ENCODE measurements at places on chromosomes 2 and 18. TPM values are rescaled to one million over a fixed set of nuclear protein-coding genes. Genes with fewer than 3 reads are reported as not detected.

- no peak overlapping the region for H3K27ac ChIP-seq
- no peaks in the 10 kb centered on the region for H3K36me3 ChIP-seq
- DNase-seq = no peak
- no peaks in the 10 kb centered on the region for H3K27me3 ChIP-seq
Measured at GRCh38 chr2:118805064-118805690, 42.3 kb downstream of the EN1 start.

- H3K27me3 ChIP-seq = no peaks in the 10 kb centered on the region
- peaks cover 7% of the 10 kb centered on the region for H3K4me1 ChIP-seq
- no peak overlapping the region for H3K27ac ChIP-seq
- no peak overlapping the region for H3K4me3 ChIP-seq
- no peak for DNase-seq
Measured at GRCh38 chr2:168482952-168483831, 27.1 kb downstream of the CERS6 start.

DNA sequence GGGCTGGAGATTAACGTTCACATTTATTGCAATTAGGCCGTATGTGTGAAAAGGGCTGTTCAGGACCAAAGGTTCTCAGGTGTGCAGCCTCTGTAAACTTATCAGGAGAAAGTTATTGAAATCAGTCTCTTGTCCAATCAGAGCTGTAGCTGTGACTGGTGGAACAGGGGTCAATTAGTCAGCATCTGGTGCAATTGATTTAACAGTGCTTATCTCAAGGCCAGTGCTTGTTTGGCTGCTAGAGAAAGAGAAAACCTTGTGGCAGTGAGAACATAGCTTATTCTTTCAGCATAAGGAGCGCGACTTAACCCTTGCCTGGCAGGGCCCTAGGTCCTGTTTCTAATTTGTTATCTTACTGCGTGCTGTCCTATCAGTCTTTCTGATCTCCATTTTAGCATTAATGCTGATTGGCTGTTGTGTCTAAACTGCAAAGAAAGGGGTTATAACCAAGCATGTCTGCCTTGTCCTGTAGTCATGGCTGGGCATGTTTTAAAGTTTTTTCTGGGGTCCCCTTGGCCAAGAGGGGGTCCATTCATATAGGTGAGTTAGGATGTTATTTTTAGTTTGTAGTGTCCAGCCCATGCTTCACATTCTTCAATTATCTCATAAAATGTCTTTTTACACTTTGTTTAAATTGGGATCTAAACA is 66.4 kb downstream of the CYB5A start:
- peak; percentile 93 for DNase-seq
- no peaks in the 10 kb centered on the region for H3K36me3 ChIP-seq
- no peak overlapping the region for H3K4me3 ChIP-seq
- peak overlapping the region; percentile 95 for H3K27ac ChIP-seq
- peaks cover 69% of the 10 kb centered on the region for H3K4me1 ChIP-seq

SGPP2 gene
- 4.9 TPM for total RNA-seq

ACTR1B gene
- 57.6 TPM for total RNA-seq

- no peak for DNase-seq
- H3K4me1 ChIP-seq = no peaks in the 10 kb centered on the region
- H3K4me3 ChIP-seq = no peak overlapping the region
- H3K36me3 ChIP-seq = no peaks in the 10 kb centered on the region
- no peaks in the 10 kb centered on the region for H3K27me3 ChIP-seq
Measured at GRCh38 chr18:49250816-49251388, 209.5 kb downstream of the DYM start.

KCNE4 gene
- total RNA-seq = 4.6 TPM

SERPINB11 gene
- total RNA-seq = not detected

GRCh38 chr2:15170070-15170775 is 390.9 kb downstream of the NBAS start:
- H3K4me1 ChIP-seq = no peaks in the 10 kb centered on the region
- H3K4me3 ChIP-seq = no peak overlapping the region
- peaks cover 1% of the 10 kb centered on the region for H3K36me3 ChIP-seq
- no peak for DNase-seq
- H3K27me3 ChIP-seq = no peaks in the 10 kb centered on the region

RNF125 gene
- 2.6 TPM for total RNA-seq

GRCh38 chr2:202682274-202682673 is 47.5 kb downstream of the FAM117B start:
- H3K36me3 ChIP-seq = no peaks in the 10 kb centered on the region
- no peaks in the 10 kb centered on the region for H3K27me3 ChIP-seq
- H3K4me3 ChIP-seq = no peak overlapping the region
- no peak for DNase-seq
- H3K4me1 ChIP-seq = peaks cover 2% of the 10 kb centered on the region

DNA sequence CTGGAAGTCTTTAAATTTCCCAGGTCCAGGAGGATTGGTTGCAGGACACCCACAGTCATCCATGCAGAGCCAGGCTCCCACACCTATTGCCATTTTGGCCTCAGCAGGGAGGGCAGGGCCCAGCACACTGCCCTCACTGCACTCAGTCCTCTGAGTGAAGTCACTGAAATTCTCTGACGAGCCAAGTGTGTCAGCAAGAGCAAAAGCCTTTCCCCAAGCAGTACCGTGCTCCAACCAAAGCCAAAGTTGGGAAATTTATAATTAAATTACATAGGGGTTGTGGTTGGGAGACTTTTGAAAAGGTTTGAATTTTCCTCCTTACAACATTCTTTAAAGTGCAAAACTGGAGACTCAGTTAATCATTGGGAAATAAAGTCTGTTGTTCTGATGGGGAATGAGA is 98.5 kb upstream of the CD226 start:
- no peak overlapping the region for H3K4me3 ChIP-seq
- DNase-seq = no peak
- no peaks in the 10 kb centered on the region for H3K36me3 ChIP-seq
- no peaks in the 10 kb centered on the region for H3K27me3 ChIP-seq
- no peak overlapping the region for H3K27ac ChIP-seq

SFT2D3 gene
- 11.2 TPM for total RNA-seq

- DNase-seq = no peak
- no peaks in the 10 kb centered on the region for H3K27me3 ChIP-seq
- H3K4me3 ChIP-seq = no peak overlapping the region
Measured at GRCh38 chr2:31319406-31320175, 85.6 kb downstream of the EHD3 start.

DNA sequence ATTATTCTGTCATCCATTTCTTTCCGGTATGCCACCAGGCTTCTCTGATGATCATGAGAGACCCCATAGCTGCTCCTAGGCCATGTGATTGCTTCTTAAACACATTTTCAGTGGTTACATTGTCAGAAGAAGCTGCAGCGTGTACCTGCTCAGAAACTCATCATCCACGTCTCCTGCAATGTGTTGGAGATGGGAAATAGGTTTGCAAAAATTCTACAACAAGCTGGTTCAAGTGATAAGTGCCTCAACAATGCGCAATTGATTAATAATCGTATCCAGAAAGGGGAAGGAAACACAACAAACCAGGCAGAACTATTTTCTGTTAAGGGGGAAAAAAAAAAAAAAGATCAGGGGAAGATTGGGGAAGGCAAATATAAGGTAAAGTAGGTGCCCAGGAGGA is 75.7 kb upstream of the THUMPD2 start:
- H3K36me3 ChIP-seq = no peaks in the 10 kb centered on the region
- DNase-seq = no peak
- H3K27ac ChIP-seq = no peak overlapping the region
- no peaks in the 10 kb centered on the region for H3K4me1 ChIP-seq

DNA sequence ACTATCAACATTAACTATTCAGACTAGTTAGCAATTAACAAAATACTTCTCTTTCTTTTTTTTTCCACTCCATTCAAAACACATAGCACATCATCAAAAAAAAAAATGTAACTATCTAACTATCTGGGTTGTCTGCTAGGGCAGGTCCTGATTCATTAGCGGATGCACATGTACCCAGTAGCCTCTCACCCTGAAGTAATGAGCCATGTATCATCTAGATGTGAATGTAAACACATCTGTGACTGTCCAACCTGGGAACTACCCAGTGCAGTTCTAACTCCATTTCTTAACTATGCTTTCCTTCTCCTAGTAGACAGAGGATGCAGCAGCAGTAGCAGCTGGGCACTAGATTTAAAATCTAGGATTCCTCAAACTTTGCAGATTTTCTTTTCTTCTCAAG is 183.1 kb upstream of the PIK3C3 start:
- no peaks in the 10 kb centered on the region for H3K36me3 ChIP-seq
- H3K27me3 ChIP-seq = no peaks in the 10 kb centered on the region
- H3K4me3 ChIP-seq = no peak overlapping the region
- H3K4me1 ChIP-seq = no peaks in the 10 kb centered on the region
- no peak overlapping the region for H3K27ac ChIP-seq

FOXD4L1 gene
- total RNA-seq = not detected

FIGN gene
- 3.4 TPM for total RNA-seq

- no peak overlapping the region for H3K4me3 ChIP-seq
- no peaks in the 10 kb centered on the region for H3K36me3 ChIP-seq
- no peak for DNase-seq
- no peak overlapping the region for H3K27ac ChIP-seq
- H3K4me1 ChIP-seq = no peaks in the 10 kb centered on the region
- no peaks in the 10 kb centered on the region for H3K27me3 ChIP-seq
Measured at GRCh38 chr2:222468346-222468745, 44.0 kb downstream of the SGPP2 start.

DNA sequence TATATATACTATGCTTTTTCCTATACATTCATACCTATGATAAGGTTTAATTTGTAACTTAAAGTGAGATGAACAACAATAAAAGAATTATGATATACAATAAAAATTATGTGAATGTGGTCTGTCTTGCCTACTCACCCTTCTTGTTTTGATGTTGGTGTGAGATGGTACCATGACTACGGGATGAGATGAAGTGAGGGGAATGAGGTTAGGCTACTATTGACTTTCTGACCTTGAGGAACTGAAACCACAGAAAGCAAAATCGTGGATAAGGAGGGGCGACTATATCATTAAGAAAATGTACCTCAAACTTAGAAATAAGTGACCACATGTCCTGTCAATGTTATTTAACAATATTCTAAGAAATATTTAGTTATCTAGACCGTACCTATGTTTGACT is 103.9 kb upstream of the PPP1CB start:
- no peak overlapping the region for H3K4me3 ChIP-seq
- no peaks in the 10 kb centered on the region for H3K36me3 ChIP-seq
- H3K4me1 ChIP-seq = peaks cover 11% of the 10 kb centered on the region

GRCh38 chr2:179966778-179967394 is 40.2 kb downstream of the CWC22 start:
- H3K4me3 ChIP-seq = no peak overlapping the region
- no peak overlapping the region for H3K27ac ChIP-seq
- DNase-seq = no peak
- H3K4me1 ChIP-seq = no peaks in the 10 kb centered on the region

CCNYL1 gene
- total RNA-seq = 14.8 TPM

- no peak overlapping the region for H3K27ac ChIP-seq
- H3K36me3 ChIP-seq = no peaks in the 10 kb centered on the region
- peaks cover 10% of the 10 kb centered on the region for H3K4me1 ChIP-seq
- no peak overlapping the region for H3K4me3 ChIP-seq
- DNase-seq = no peak
Measured at GRCh38 chr18:10354241-10354811, 100.1 kb upstream of the APCDD1 start.

DNA sequence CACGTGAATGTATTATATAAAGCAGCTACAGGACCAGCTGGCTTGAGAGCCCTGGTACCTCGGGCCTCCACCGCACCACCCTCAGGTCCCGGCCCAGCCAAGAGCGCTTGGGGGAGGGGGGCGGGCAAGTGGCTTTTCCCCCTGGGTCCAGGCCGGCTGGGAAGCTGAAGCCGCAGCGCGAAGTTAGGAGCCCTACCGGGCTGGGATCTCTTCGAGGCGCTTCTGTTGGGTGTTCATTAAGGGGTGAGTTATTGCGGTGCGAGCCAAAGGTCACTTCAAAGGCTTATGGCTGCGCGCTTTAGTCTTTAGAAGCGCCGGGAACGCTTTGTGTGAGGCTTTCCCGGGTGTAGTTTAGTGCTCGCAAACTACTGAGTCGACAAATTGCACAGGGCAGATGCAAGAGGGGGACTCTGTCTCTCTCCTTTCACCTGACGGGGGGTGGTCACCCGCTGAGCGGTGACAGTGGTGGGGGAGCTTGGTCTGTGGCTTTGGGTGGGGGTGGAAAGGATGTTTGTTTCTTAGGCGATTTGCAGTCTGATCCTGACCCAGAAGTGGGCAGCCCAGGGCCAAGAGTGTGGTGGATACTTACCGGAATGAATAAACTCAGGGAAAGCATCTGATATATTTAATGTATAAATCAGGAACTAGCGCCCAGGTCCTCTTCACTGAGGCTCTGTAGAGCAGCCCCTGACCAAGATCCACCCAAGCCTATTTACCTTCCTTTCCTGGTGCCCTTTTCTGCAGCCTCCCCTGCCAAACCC is 6.0 kb downstream of the HOXD3 start:
- peaks cover 48% of the 10 kb centered on the region for H3K27me3 ChIP-seq
- no peaks in the 10 kb centered on the region for H3K36me3 ChIP-seq
- no peak overlapping the region for H3K27ac ChIP-seq
- H3K4me1 ChIP-seq = peaks cover 30% of the 10 kb centered on the region

- no peaks in the 10 kb centered on the region for H3K36me3 ChIP-seq
- no peak overlapping the region for H3K4me3 ChIP-seq
- H3K27ac ChIP-seq = no peak overlapping the region
- no peak for DNase-seq
Measured at GRCh38 chr18:4721545-4721944, 266.4 kb upstream of the DLGAP1 start.

PSMA8 gene
- total RNA-seq = not detected

GRCh38 chr2:27493948-27494283 is 1.1 kb downstream of the FNDC4 start:
- no peaks in the 10 kb centered on the region for H3K27me3 ChIP-seq
- peaks cover 45% of the 10 kb centered on the region for H3K4me1 ChIP-seq
- peak overlapping the region; percentile 65 for H3K27ac ChIP-seq
- H3K36me3 ChIP-seq = no peaks in the 10 kb centered on the region
- no peak for DNase-seq

DNA sequence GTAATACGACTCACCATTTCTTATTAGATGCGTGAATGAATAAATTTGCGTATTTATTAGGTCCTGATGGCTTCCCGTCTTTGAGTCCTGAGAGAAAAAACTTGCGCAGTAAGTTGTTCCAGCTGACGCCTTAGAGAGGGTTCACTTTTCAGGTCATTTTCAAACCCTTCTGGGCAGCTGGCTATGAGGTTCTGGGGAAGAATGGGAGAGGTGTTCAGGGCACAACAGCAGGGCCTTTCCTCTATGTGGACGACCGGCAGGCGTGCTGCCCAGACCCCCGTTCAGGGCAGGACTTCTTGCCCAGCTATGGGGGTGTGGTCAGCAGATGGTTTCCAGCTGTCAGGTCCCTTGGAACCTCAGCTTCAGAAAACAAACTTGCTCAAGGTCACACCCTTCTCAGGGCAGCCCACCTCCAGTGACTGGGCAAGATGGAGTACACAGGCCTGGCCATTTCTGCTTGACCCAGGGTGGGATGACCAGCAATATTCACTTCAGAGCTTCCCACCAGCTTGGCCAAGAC is 61.1 kb upstream of the TNP1 start:
- no peaks in the 10 kb centered on the region for H3K4me1 ChIP-seq
- no peaks in the 10 kb centered on the region for H3K36me3 ChIP-seq
- H3K4me3 ChIP-seq = no peak overlapping the region
- no peak overlapping the region for H3K27ac ChIP-seq

NEUROD1 gene
- 2.6 TPM for total RNA-seq

- peak overlapping the region; percentile 53 for H3K27ac ChIP-seq
Measured at GRCh38 chr2:54545702-54546450, 89.7 kb downstream of the SPTBN1 start.

- no peaks in the 10 kb centered on the region for H3K27me3 ChIP-seq
- peaks cover 27% of the 10 kb centered on the region for H3K4me1 ChIP-seq
- H3K27ac ChIP-seq = peak overlapping the region; percentile 78
Measured at GRCh38 chr2:200405599-200406298, 99.3 kb downstream of the SPATS2L start.

- H3K4me3 ChIP-seq = no peak overlapping the region
- DNase-seq = no peak
- no peak overlapping the region for H3K27ac ChIP-seq
- H3K27me3 ChIP-seq = no peaks in the 10 kb centered on the region
Measured at GRCh38 chr18:31246460-31246859, 71.5 kb upstream of the DSG1 start.
